ENCODE measurements at places on chromosomes 4 and X.
A peak's percentile ranks its signal among the peaks of the same experiment; 100 is the strongest.

GRCh38 chrX:150828785-150829184 lies 69.7 kb downstream of the CD99L2 start:
- DNase-seq: no peak

DNA sequence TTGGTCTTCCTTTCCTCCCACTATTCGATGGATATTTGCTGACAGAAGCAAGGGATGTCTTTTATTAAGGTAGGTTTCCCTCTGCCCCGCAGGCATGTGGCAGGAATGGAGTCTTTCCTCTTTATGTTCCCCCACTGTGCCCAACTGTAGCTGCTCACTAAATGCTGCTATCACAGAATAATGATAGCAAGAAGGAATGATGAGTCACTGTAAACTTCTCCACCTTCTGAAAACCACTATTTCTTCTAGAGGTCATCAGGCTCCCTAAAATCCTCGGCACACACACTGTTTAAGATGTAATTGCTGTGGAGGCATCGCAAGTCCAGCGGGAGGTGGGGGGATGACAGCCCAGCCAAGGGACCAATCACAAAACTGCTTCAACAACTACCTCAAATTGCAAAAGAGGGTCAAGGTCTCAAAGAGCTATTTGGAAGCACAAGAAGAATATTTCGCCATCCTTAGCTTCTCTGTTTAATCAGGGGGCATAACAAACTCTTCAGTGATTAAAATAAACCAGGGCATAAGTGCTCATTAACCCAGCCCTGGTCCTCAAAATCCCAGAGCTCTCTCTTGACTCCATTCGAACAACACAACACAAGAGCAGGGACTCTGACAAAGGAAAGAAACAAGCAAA lies 13.9 kb downstream of the QDPR start:
- no peak for DNase-seq

DNA sequence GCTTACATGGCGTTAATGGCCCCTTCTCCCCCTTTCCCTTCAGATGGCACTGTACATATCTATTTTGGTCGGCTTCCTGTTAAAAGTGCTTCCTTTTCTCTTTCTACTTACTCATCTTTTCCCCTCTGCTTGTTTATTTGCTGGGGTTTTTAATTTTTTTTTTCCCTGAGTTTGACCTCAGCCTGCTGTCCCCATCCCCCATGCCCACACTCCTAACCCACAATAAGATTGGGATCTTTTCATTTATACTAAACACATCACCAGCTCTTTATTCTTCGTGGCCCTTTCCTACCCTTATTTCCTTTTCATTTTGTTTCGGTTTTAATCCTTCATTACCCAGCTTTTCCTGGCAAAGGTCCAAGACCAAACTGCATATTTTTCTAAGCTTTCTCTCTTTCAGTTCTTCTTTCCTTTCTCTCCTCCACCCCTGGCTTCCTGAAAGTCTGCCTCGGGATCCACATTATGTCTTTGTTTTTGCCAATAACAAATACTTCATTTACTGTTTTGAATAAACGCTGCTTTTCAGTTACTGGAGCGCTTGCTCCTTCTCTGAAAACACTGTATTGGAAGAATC lies 152.0 kb upstream of the USP9X start:
- DNase-seq: peak; percentile 36

DNA sequence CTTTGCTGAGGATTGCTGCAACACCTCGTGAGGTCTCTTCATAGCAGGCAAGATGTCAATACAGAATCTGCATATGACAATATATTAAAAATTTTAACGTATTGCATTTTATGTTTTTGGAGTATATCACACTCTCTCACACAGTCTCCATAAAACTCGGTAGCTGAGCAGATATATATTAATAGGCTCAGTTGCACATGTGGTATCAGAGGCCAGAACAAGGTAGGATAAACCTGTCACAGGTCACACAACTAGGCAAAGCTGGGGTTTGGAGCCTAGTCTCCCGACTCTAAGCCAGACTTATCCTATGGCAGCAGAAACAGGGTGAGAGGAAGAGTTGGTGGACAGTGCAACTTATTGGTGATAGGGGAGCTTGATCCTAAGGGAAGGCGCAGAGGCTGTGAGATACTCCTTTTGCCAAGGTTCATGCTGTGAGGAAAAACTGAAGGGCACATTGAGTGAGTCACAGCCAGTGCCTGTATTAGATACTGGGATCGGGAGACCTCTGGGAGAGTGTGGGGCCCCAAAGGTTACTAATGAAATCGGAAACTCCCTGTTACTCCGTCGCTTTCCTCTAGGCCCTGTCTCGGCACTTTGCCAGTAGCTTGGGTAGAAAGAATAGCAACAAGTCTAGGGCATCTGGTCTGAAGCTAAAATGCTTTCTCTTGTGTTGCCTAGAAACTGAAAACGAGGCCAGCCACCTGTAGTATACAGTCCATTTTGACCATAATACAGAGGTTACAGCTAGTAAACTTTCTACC lies 195.7 kb downstream of the ARHGAP10 start:
- peak; percentile 9 for DNase-seq

DNA sequence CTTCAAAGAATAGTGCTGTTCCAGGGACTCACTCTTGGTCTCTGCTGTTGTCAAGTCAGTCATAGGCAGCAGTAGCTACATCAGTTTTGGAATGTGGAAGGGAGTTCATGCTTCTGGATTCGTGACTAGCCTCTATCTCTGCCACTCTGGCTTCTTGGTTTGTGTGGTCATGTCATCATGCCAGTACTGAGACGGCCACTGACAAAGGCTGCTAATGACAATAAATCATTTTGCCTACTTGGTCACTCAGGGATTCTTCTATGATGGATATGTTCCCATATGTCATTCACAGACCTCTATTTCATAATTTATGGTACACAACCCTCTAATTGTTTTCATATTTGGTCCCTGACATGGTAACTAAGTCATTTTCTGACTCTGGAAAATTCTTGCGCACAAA lies 450.8 kb upstream of the BOD1L1 start:
- DNase-seq: no peak

GRCh38 chrX:3743801-3744439 lies 30.5 kb upstream of the PRKX start:
- no peak for DNase-seq

- no peak for DNase-seq
Observed at GRCh38 chr4:4859799-4860599, 534 bp downstream of the MSX1 start.

DNA sequence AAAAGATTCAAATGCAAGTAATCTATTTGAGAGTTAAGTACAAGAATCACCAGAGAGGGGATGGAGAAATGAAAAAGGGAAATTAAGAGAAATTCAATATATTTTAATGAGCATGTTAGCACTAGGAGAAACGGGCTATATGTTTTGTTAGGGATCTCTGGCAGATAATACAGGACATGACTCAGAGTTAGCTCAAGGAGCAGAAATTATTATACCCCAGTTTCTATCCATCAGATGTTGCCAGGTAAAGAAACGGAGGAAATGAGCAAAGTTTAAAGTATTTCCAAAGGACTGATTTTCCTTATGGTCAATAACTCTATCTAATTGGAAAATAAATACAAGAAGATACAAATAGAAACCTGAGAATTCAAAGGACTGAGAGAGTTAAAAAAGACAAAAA lies 867.6 kb downstream of the TRAM1L1 start:
- DNase-seq: no peak

DNA sequence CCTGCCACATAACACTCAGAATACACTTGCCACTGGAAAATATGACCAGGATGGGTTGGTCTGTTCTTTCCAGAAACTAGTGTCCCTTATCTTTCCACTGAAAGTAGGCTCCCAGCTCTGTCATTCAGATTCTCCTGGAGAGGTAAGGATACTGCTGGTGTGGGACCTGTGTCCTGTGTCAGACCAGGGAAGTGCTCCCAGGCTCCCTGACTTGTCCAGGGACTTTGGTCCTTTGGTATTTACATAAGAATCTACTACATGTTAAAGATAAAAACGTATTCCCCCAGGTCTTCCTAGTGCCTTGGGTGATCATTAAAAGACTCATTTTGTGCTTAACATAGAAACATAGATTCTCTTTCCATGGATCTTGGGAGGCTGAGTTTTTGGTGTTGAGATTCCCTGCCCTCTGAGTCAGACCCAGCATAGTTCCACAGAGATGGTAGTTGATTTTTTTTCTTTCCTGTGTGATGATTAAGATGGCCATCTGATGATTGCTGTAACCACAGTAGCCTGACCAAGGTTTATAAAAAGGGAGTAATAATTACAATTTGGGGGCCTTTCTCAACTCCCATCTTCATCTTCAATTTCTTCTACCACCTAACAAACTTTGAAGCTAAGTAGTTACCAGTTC lies 159.8 kb upstream of the JADE1 start:
- no peak for DNase-seq

DNA sequence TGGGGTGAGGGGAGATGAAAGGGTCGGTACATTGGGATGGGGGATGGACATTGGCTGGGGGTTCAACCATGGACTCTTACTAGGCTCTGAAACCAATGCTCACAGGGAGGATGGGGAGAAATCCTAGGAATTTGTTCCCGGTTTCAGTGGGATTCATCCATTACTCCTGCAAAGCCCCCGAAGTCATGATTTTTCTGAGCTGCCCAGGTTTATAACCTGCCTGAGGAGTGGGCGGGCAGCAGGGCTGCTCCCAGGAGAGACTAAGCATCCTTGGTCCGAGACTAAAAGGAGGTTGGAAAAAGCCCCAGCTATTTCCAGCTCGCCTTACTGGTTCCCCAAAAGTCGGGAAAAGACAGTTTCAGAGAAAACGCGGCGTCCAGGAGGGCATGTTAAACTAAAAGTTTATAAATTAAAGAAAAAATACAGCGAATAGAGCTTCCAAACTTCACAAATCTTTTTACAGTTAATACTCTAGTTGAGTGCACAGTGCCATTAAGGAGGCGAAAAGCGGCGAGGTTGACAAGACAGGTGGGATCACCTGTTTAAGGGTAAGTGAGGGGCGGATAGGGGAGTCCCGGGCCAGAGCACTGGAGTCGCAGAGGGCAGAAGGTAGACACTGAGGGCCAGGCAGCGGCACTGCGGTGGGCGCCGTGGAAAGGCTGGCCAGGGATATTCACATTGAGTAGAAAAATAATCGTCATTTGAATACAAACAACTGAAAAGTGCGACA lies 3.7 kb downstream of the NKX3-2 start:
- no peak for DNase-seq

- no peak for DNase-seq
Observed at GRCh38 chr4:1517592-1518411, 111.6 kb upstream of the NKX1-1 start.

- DNase-seq: no peak
Observed at GRCh38 chr4:69782651-69783310, 22.4 kb upstream of the SULT1B1 start.

- no peak for DNase-seq
Observed at GRCh38 chr4:56251556-56251955, 135.7 kb downstream of the AASDH start.

- DNase-seq: no peak
Observed at GRCh38 chr4:40908297-40908696, 158.5 kb downstream of the NSUN7 start.

- no peak for DNase-seq
Observed at GRCh38 chr4:20868108-20868507, 167.8 kb downstream of the PACRGL start.

- no peak for DNase-seq
Observed at GRCh38 chrX:68807818-68808217, 21.0 kb upstream of the EFNB1 start.

DNA sequence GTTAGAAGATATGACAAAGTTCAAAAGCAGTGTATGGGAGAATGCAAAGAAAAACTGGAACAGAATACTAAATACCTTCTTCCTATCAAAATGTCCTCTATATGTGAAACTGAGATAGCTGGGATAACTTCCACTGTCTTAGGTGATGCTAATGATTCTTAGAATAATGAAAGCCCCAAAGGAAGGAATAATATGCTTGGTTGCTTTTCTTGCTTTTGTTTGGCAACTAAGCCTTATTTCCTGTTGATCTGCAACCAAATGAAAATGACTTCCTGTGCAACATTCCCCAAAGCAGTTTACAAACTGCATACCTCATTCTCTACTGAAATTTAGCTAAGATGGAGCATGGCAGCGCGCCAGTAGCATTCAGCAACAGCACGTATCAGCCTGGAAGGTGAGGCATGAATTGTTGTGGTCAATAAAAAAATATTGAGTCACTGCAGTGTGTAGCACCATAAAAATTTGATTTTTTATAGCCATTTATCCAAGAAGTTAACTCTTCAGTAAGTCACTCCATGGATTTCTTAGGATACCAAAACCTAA lies 18.7 kb downstream of the NDNF start:
- DNase-seq: peak; percentile 39

DNA sequence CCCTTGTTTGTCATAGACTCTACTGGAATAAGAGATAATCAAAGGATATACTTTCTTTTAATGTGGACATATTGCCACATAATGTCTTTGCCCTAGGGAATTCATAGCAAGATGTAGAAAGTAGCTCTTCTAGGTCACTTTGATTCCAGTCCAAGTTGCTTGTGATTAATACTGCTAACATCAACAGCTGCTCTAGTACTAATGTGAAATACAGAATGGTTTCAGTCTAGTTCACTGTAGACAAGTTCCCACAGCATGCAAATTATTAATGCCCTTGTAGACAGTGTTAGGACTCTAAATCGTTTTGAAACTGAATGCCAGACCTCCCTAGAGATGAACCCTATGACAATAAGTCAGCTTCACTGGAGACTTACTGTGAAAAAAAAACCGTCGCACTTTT lies 494.6 kb upstream of the ATOH1 start:
- no peak for DNase-seq

- DNase-seq: no peak
Observed at GRCh38 chr4:110073053-110073845, 125.2 kb downstream of the ELOVL6 start.

- DNase-seq: no peak
Observed at GRCh38 chr4:176185051-176185450, 10.3 kb downstream of the SPATA4 start.

- DNase-seq: peak; percentile 13
Observed at GRCh38 chr4:41009411-41009810, 204.9 kb downstream of the APBB2 start.

DNA sequence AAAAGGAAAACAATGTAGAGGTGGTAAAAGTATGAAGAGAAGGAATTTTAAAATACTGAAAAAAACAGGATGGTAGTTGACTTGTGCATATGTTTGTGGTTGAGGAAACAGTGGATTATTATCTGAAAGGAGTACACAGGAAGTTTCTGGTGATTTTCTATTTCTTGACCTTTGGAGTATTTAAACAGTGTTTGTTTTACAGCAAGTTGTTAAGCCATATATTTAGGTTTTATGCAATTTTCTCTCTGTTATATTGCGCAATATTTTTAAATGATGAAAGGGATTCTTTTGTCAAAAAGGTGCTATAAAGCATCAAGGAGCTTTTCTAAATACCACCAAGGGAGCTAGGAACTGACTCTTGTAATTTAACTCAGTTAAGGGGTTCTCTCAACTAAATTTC lies 343.1 kb upstream of the MAOA start:
- no peak for DNase-seq
